ENCODE measurements at places on chromosomes 13 and 19.

DNA sequence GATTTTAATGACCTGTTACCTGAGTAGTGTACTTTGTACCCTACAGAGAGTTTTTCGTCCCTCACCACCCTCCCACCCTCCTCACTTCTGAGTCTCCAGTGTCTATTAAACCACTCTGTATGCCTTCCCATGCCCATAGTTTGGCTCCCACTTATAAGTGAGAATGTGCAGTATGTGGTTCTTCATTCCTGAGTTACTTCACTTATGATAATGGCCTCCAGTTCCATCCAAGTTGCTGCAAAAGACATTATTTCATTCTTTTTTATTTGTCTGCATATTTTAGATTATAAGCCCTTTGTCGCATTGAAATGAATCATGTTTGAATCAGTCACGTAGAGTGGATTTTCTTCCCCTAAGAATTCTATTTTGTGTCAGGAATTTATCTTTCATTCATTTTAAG is 12.2 kb upstream of the HTR2A start:
- no peak for DNase-seq

- DNase-seq = no peak
Measured at GRCh38 chr13:25384758-25385410, 13.1 kb downstream of the ATP8A2 start.

DNA sequence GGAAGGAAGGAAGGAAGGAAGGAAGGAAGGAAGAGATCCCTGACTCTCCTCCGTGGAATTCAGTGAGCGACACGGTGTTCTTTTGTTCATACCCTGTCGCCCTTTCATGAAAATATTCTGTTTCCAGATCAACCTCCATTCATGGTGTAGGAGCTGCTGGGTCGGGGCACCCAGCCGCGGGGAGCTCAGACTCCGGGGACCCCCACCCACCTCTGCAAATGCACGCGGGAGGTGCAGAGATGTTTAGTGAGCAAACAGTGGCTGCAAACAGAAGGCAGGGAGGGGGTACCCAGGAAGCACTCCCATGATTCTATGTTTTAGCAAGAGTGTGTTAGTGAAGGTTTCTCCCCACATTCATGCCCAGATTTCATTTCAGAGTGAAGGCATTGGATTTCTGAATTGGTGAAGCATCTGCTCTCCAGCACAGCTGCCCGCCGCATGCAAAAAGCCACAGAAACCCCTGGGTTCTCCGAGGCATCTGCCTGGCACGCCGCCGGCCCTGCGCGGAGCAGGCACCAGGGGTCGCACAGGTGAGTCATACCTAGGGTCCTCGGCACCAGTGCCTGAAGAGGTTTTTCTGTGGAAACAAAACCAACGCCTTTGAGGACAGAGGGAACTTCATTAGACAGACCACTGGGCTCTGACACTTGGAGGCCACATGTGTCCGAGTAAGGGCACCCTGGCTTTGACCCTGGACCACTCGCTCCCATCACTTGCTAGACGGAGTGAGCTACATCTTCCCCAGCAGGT is 80.6 kb downstream of the ZNF557 start:
- no peak for DNase-seq

DNA sequence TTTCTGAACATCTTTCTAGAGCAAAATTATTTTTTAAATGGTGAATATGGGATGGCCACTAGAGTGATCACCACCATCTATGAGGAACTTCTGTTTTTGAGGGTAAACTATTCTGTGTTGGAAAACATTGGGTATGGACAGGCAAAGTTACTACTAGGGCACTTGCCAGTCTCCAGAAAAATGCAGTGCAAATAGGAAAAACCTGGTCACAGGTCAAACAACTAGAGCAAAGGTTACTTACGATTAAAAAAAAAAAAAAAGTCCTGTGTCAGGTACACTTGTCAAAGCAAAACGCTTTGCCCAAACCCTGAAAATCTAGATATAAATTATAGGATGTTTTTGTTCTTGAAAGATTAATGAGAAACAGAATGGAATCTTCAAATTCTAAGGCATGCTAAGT is 66.2 kb downstream of the SLITRK1 start:
- no peak for DNase-seq

DNA sequence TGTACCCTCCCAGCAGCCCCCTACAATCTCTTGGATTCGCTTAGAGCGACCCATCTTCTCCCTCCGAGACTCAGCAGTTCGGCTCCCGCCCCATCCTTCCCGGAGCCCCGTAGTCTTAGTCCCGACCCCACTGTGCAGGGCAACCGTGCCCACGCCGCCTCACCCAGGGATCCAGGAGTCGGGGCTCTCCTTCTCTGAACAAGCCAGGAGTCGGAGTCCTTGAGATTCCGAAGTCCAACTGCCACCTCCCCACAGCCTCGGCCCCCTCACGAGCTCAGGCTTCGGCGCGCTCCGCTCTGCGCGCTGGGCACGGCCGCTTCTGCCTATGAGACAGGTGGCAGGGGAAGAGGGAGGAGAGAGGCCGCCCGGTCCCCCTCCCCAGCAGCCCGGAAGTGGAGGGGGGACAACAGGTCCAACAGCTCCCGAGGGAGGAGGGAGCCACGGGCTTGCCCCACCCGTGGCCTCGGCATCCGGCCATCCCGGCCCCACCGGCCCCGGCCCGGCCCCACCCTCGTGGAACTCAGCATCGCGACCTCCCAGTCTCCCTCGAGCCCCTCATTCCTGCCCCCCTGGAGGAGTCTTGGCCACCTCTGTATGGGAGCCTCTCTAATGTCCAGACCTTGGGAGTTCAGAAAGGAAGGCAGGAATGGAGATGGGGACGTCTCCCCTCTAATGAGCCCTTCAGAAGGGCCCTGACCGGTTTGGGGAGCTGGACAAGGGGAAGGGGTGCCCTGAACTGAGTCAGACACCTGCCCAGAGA is at the start of gene PHLDB3:
TSS of gene PHLDB3 (minus strand) at position 321 of the 760 bp plus-strand sequence. CDS start 628 bp downstream, outside the sequence.
- DNase-seq = no peak

DNA sequence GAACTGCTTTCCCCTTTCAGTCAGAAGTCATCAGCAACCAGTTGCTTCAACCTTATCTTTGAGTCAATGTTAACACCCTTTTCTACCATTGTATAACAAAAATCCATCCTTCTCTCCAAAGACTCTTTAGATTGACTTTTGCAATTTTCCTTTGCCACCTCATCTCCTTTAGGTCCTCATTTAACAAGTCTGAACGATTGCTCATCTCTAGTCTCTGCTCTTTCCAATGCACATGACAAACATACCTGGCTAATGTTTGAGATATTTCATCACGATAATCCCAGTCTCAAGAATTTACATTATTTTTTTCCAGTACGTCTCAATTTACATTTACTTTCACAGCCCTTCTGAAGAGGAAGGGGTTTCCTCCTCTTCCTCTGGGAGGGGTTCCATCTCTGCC is 127.5 kb downstream of the KLF12 start:
- no peak for DNase-seq

- no peak for DNase-seq
Measured at GRCh38 chr13:113552786-113553434, 31.6 kb upstream of the TFDP1 start.

- no peak for DNase-seq
Measured at GRCh38 chr13:34469196-34469986, 472.7 kb upstream of the NBEA start.

DNA sequence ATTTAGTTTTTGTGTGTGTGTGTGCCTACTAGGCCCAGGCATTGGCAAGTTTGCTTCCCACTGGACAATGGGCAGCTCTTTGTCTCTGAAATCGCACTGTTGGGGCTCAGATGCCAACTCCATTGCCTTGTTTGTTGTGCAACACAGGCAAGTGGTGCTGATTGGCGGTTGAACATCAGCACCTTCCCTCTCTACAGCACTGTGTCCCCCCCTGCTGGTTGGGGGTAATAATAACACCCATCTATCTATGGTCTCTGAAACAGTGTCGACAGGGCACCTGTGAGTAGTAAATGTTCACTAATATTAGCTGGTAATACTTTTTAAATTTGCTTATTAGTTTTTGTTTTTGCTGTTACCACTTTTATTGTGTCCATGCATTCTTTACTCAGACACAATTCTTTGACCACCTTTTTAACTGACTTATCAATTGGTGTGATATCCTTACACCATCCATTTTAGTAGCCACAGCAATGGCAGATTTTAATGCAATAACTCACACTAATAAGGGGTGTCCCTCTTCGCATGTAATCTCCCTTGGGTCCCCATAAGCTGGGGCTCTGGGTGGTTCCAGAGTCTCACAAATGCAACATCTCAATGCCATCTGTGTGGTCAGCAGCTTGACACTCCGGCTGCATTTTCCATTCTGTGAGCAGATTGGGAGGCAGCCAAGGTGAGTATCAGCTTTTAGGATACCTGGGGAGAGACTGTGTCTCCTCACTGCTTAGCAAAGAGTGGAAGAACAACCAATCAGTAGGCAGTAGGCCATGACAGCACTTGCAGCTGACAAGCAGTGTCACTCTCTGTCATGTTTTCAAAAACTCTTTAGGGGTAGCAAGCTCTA is 47.7 kb upstream of the UQCRFS1 start:
- no peak for DNase-seq

- peak; percentile 96 for DNase-seq
Measured at GRCh38 chr19:7293762-7294557, at the start of gene INSR. TSS of gene INSR (minus strand) at chr19:7294414. CDS start at chr19:7293891, 523 bp downstream.

DNA sequence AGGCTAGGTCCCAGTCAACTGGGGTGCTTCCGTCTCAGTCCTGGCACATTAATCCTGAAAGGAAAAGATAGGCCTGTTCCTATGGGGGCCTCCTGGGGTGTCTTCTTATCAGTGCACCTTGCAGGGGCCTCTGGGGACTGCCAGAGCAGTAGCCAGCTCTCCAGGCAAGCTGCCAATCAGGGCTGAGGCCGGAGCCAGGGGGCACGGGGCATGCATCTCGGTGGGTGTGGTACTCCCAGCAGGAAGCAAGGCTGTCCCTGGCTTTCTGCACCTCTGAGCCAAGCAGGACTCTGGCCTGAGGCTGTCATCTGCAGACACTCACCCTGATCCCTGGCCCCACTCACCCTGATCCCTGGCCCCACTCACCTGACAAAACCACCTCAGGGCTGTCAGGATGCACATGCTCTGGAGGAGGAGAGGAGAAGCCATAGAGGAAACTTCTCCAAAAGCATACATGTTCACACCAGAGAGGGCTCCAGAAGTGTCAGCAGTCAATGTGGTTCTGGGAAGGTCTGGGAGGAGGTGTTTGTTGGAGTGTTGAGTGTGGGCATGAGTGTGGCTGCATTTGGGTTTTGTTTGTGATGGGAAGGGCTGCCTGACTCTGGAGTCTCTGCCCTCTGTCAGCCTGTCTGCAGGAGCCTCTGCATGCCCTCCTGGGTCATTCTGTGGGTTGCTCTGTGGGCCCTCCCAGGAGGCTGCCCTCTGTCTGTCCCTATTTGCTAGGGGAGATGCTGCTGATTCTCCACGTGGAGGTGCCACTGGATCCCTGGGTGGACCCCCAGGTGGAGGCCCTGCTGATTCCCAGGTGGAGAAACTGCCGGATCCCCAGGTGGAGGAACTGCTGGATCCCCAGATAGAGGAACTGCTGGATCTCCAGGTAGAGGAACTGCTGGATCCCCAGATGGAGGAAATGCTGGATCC is 22.7 kb upstream of the KCTD15 start:
- DNase-seq = no peak

DNA sequence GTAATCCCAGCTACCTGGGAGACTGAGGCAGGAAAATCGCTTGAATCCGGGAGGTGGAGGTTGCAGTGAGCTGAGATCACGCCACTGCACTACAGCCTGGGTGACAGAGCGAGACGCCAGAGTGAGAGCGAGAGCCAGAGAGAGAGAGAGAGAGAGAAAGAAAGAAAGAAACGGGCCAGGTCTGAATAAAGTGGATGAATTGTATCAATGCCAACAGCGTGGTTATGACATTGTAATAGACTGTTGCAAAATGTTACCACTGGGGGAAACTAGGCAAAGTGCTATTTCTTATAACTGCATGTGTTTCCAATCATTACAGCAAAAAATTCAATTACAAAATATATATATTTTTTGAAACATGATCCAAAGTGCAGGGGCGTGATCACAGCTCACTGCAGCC is 11.8 kb upstream of the BTBD2 start:
- no peak for DNase-seq

DNA sequence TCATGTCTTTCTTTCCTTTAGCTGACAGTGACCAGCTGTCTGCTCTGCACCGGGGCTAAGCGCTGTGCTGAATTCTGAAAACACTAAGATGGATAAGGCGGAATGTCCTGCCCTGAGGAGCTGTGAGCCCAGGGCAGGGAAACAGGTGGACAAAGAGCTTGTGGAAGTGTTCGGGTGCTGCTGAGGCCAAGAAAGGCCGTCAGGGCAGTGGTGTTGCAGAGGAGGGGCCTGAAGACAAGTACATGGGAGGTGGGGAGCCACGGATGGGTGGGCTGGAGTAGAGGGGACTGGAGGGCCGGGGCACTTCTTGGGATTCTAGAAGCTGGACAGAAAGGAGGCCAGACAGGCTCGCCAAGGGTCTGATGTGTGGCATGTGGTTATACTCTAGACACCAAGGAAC is 66.2 kb upstream of the GPR183 start:
- no peak for DNase-seq

DNA sequence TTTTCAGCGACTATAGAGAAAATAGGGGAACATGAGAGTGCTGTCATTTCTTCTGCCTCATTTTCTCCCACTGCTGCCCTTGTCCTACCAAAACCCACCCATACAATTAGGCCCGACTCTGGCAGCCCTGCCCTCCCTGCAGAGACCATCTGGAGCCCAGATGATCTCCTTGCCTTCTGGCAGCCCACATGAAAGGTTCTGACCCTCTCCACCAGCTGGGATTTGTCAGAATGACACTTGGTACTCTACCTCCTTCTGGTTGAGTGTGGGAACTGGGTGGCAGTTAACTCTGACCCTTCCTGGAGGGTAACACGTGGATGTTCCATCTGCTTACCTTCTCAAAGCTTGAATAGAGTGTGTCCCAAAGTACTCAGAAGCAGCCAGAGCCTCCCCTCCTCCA is 21.0 kb upstream of the SIAH3 start:
- DNase-seq = no peak

DNA sequence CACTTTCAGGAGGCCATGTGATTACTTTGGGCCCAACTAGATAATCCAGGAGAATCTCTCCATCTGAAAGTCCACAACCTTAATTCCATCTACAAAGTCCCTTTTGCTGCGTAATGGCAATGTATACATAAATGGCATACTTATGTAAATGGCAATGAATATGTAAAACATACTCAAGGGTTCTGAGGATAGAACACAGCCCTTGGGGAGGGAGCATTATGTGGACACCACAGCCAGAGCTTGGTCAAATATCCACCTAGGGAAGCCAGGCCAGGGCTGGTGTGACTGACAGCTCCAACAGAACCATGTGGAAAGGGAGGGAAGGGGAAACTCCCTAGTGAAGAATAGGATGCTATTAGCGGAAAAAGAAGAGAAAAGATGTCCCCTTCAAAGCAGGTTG is 496.2 kb downstream of the COG6 start:
- no peak for DNase-seq

- DNase-seq = no peak
Measured at GRCh38 chr19:58296104-58296503, 9.1 kb upstream of the ERVK3-1 start.

DNA sequence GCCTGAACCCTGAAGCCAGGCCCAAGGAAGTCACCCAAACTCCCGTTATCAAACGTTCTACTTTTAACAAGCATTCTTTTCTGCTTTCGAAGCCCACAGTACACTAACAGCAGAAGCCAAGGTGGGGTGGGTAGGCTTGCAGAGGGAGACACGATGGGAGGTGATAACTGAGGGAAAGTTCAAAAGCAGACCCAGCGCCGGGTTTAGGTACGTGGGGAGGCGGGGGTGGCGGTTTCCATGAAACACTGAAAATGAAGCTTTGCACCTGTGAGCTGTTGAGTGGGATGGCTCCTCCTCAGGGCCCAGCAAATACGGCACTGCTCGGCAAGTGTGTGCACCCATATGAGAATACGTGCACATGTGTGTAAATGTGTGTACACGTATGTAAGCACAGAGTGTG is 49.8 kb downstream of the KLF2 start:
- DNase-seq = no peak
